Stimulated activated CD4-positive, alpha-beta T cell treated with anti-CD3 and anti-CD28 coated beads, Interleukin-12 subunit alpha, Interleukin-12 subunit beta, amount 100 ng/mL, for 4 hours (primary cell): ENCODE measurements at places on chromosomes 1 and 21.

GRCh38 chr21:46297338-46298271 is 11.5 kb downstream of the YBEY start:
- no peak for DNase-seq

DNA sequence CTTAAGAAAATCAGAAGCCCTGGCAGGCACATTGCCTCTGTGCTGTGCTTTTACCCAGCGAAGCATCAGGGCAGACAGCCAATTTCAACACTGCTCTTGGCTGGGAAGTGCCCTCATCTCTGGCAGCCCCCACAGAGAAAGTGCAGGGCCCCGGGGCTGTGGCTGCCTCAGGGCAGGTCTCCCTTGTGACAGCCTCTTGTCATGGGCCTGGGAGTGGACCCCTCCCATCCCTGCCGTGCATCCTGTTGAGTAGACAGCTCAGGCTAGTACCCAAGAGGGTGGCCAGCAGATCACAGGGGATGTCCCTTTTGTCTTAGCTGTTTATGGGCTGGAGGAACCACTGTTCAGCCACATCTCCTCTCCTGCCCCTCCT is 23.3 kb downstream of the TTC34 start:
- no peak for DNase-seq

DNA sequence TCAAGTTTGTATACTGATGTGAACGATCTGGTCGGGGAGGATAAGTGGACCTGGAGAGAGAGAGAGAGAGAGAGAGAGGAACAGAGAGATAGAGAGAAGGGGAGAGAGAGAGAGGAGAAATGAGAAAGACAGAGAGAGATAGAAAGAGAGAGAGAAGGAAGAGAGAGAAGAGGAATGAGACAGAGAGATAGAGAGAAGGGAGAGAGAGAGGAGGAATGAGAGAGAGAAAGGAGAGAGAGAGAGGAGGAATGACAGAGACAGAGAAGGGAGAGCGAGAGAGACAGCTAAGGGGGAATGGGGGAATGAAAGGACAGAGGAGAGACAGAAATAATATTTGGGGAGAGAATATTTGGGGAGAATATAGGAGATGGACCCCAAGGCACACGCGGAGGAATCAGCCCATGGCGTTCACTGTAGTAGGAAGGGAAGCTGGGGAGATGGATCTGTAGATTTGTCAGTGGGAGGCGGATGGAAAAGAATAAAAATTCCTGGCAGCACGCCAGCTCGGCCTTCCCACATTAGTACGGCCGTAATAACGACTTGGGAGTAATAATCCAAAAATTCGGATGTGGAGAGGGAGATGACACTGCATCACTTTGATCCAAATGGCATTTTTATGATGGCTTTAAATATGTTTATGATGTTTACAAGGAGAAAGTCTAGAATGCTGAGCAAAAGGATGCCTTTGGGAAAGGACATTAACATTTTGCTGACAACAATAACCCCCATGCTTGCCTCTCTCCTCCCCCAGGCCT is 159.8 kb upstream of the KCNJ6 start:
- no peak for DNase-seq

DNA sequence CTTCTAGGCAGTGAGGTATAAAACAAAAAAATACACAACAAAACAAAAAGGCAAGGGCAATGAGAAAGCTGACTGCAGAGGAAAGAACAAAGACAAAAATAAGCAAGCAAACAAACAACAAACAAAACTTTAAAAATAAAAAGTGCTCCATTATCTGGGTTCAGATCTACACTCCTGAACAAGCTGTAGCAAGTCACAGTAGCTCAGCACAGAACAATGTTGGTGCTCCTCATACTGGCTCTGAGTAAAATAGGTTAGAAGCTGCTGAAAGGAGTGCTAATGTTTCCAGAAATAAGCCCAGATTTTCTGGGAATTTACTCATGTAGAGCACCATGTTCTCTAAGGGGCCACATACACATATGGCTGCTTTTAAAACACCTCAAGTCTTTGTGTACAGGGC is 16.6 kb upstream of the DUSP10 start:
- DNase-seq, result no peak

DNA sequence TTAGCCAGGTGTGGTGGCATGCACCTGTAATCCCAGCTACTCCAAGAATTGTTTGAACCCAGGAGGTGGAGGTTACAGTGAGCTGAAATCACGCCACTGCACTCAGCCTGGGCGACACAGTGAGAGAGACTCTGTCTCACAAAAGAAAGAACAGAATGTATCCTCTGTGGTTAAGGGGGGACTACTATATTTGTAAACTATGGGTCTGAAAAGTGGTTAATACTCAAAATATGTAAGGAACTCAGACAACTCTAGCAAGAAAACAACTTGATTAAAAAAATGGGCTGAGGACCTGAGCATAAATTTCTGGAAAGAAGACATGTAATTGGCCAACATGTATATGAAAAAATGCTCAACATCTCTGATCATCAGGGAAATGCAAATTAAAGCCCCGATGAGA is 11.2 kb downstream of the FNBP1L start:
- DNase-seq, result no peak

GRCh38 chr1:236692742-236693141 is 6.4 kb downstream of the ACTN2 start:
- DNase-seq, result no peak

DNA sequence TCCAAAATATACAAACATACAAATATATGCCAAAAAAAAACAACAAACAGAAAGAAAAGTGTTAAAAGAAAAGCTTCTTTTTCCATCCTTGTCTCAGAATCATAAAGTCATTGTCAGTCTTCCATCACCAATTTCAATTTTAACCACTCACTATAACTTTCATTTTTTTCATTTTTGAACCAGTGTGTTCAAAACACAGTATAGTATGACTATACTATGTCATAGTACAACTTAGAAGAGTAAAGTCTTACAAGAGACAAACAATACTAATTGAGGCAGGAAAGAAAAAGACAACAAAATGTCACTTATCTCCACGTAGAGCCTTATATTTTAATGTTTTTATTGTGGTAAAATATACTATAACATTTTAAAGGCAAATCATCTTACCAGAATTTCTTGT is 7.6 kb downstream of the NSL1 start:
- DNase-seq, result no peak

GRCh38 chr1:115036814-115037507 is 7.3 kb downstream of the TSHB start:
- no peak for DNase-seq

DNA sequence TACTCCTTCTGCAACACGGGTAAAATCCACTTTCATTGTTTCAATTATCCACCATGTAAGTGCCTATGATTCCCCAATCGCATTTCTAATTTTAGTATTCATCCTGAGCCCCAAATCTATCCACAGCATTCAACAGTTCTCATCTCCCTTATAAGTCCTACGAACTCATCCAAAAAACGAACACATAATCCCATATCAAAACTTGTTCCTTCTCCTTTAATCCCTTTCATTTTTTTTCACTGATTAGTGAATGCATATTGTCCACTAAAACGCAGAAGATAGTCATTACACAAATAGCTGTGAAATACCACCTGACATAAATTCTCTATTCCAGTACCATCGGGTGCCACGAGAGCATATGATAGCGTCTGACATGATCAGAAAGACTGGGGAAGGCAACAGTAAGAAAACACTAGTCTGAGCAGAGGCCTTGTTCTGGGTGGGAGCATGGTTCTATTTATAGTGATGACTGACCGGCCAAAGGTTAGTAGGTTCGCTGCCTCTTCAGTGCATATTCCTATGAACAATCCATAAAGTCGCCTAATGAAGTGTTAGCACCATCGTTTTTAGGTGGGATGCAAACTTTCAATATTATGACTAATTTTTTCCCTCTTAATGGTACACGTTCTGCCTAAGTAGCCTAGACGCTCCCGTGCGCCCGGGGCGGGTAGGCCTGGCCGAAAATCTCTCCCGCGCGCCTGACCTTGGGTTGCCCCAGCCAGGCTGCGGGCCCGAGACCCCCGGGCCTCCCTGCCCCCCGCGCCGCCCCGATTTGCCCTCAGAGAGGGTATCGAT is 648 bp downstream of the ATP5PF start:
- DNase-seq, result peak; percentile 41

- no peak for DNase-seq
Measured at GRCh38 chr1:165942927-165943597, 115.6 kb downstream of the UCK2 start.

- DNase-seq, result peak; percentile 50
Measured at GRCh38 chr1:226737819-226738420, 1.2 kb downstream of the ITPKB start.

DNA sequence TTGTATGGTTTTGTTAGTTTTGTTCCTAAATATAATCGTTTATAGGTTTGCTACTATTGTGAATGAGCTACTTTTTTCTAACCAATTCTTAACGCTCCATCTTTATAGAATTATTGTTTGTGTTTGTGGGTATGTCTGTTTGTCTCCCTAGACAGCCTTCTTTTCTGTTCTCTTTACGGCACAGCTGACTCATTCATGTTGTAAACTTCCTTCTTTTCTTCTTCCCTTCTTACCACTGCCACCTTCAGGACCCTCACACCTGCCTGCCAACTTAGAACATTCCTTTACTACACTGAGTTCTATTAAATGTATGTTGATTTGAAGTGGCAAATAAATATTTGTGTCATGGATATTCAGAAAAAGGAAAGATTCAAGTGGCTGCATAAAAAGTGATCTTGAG is 29.1 kb downstream of the AK5 start:
- DNase-seq, result no peak

- no peak for DNase-seq
Measured at GRCh38 chr1:57795886-57796285, 372.0 kb upstream of the DAB1 start.

DNA sequence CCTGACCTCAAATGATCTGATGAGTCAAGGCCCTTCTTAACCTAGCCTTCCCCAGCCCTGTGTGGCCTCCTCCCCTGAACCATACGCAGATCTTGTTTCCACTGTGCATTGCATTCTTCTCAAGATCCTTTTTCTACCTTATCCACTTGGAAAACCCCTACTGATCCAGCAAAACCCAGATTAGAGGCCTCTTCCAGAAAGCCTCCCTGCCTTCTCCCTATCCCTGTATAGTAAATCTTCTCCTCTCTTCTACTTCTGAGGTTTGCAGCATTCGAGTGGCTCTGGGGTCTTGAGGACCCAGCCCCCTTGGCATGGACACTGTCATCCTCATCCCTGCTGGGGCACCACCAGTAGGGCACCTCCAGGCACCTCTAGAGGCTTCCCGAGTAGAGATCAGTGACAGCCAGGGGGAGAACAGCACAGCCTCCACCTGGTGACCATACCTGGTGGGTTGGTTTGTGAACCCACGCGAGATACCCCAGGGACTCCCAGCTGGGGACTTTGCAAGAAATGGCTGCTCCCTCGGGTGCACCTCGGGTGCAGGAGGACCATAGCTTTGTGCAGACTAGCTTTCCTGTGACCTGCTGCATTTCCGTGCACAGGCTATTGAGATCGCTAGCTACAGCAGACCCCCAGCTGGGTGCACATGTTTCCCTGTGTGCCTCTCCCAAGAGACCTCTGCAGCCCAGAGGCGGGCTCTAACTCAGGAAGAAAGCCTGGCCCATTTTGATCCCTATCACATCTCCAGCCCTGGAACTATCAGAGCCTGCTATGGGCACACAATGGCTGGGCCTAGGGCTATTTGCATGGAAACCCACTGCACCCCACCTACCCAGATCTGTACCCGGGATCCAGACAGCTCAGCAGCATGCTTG is 34.2 kb downstream of the MATN1 start:
- DNase-seq, result no peak

GRCh38 chr1:117137281-117137855 is 15.8 kb upstream of the TRIM45 start:
- DNase-seq, result no peak

DNA sequence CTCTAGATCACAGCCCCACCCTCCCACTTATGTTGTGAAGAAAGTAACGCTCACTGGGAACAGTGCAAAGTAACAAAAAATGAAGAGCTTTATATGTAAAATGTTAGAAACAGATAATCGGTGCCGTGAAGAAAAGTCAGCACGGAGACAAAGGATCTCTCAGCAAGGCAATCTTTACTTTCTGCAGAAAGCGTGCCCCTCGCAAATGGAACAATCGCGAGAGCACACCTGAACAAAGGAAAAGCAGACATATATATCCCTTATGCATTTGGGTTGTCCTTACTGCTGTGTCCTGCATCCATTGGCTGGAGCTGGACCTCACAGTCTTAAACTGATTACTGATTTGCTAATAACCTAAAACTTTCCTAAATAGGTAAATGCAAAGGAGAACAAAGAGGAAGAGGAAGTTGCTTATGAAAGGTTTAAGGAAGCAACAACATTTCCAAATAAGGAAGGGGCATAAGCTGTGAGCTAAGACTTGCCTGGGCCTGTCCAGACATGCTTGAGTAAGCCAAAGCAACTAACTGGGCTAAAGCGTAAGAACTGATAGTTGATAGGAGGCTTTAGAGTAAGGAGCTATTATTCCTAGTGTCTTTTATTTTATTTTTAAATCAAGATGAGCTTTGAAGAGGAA is 89.7 kb downstream of the GTF2B start:
- no peak for DNase-seq

- DNase-seq, result no peak
Measured at GRCh38 chr21:15122241-15122640, 57.4 kb upstream of the NRIP1 start.
